ENCODE measurements at places on chromosomes 2 and 18.

GRCh38 chr2:98296440-98296839 lies 49.8 kb upstream of the CNGA3 start:
- DNase-seq: no peak

GRCh38 chr2:181058378-181059269 lies 78.2 kb downstream of the UBE2E3 start:
- peak; percentile 34 for DNase-seq

DNA sequence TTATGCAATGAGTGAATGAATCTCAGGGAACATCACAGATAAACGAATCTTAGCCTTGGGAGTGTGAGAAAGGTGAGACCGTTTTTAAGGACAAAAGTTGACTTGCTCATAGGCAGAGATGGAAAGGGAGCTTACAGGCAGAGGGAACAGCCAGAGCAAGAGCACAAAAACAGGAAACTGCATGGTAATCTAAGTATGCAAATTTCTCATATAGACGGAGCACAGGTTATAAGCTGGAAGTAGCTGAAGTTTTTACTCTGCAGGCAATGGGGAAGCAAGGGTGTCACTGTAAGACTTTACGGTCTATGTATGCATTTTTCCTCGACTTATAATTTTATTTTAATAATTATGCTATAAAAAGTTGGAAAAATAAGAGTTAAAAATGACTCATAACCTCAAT lies 44.8 kb upstream of the STRN start:
- no peak for DNase-seq

GRCh38 chr2:222240676-222241049 lies 58.1 kb downstream of the PAX3 start:
- DNase-seq: no peak

DNA sequence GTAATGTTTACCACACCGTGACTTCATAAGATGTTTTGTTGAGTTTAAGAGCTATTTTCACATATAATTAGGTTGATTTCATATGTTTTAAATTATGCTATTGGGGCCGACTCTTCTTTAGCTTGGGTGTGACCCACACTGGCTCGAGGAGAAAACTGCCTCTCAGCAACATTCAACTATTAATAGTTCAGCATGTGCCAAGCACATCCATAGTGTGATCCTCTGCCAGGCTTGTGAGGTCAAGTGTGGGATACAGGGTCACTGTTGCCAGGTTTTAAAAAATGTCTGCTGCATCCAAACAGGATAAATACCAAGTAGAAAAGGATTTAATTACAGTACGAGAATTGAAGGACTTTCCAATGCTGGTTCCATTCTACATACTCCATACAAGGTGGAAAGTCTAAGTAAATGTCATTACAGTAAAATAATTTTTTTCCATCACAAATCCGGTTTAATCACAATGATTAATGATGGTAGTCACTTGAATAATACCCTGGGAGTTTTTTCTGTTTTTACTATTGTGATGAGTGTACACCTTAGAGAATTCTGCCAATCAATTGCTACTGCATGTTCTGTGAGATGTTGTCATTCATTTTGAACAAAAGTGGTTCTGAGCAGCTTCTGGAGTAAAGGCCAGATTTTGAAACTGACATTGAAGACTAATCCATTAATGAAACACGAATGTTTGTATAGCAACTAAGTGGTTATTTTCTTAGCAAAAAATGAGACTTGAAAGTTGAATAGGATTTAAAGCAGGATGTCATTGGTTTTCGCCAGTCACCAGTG lies 84.5 kb downstream of the ABI2 start:
- DNase-seq: no peak

DNA sequence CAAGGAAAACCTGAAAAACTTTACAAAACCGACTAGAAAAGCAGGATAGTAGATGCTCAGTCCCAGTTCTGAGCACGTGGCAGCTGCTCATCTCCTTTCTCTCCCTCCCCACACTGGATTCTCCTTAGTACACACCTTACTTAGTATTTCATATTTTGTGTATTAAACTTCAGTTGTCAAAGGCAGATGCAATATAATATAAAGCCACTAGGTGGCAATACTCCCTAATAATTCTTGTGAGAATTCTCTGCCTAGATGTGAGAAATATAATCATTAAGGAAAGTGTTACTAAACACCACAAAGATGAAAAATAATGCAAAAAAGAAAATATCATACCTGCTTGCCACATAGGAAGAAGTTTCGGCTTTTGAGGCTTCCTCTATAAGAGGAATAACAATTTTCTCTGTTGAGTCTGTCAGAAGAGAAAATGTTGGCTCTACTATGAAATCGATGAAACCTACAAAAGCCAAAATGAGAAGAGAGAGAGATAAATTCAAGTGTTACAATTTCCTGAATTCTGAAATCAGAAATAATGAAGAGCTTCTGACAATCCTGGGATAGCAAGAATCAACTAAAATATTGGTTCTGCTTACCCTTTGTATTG lies 200.6 kb downstream of the PPP1R1C start:
- no peak for DNase-seq
